ENCODE measurements at places on chromosomes 3 and 15.

DNA sequence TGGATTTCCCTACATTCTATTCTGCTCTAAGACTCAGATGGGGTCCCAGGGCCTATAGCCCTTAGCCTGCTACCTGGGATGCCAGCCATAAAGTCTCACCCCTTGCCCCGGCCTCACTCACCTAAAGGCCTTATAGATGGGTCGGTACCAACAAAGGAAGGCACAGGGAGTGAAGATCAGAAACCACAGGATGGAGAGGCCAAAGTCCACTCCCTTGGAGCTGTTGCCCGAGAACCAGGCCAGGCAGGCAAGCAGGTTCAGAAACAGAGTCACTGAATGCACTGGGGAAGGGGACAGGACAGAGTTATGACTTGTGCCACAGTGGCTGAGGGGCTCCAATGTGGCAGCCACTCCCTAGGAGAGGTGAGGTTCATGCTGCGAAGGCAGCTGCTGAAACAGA, 7.4 kb upstream of the ULK3 start:
- no peak for DNase-seq

GRCh38 chr15:98840053-98840452, 167.5 kb downstream of the PGPEP1L start:
- DNase-seq = no peak

GRCh38 chr3:127831723-127832172, 9.4 kb upstream of the MGLL start:
- no peak for DNase-seq

GRCh38 chr3:42063888-42064287, 27.3 kb upstream of the TRAK1 start:
- no peak for DNase-seq

DNA sequence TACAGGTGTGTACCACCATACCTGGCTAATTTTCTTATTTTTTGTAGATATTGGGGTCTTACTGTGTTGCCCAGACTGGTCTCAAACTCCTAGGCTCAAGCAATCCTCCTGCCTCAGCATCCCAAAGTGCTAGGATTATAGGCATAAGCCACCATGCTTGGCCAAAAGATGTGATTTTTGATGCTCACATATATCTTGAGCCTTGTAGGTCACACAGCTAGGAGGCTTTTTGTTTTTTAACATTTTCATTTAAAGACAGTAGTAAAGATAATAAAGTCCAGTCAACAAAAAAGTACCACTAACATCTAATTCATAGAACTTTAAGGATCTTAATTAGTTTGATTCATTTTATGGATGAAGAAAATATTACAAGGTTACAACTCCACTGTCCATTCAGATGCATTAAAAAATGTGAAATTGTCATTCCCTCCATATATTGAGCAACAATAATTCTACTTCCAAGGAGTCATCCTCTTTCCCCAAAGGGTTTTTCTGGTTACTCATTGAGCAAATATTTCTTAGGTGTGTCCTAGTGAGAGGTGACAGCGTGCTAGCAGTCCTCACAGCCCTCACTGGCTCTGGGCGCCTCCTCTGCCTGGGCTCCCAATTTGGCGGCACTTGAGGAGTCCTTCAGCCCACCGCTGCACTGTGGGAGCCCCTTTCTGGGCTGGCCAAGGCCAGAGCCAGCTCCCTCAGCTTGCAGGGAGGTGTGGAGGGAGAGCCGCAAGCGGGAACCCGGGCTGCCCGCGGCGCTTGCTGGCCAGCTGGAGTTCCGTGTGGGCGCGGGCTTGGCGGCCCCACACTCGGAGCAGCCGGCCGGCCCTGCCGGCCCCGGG, 8.3 kb upstream of the TASOR start:
- DNase-seq = no peak

- no peak for DNase-seq
Measured at GRCh38 chr3:74613060-74613459, 1.4 kb downstream of the CNTN3 start.

DNA sequence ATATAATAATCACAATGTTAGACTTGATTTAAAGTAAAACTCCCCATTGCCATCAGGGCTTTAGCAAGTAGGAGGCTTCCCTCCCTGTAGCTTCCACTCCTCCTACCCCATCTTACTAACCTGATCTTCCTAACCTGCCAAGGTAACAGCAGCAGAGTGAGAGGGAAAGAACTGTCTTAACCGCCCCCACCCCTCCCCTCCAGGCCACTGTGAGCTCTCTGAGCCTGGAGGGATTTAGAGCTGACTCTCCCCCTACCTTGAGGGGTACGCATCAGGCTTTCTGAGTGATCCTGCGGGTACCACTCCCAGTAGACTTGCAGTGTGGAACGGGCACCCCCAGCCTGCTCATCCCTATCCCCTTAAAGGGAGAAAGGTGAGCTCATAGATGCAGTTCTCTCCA, 11.4 kb upstream of the PRSS50 start:
- no peak for DNase-seq

All from NCI-H187 treated with DMSO at 0.1 percent for 48 hours (cell line).